ENCODE measurements at places on chromosomes 12 and 14. TPM values are rescaled to one million over a fixed set of nuclear protein-coding genes. Genes with fewer than 3 reads are reported as not detected.

The ZDHHC22 gene
- total RNA-seq = not detected

The KCNK13 gene
- total RNA-seq = 0.18 TPM

The TMPRSS12 gene
- not detected for total RNA-seq

The ZFC3H1 gene
- 64.7 TPM for total RNA-seq

The KSR2 gene
- total RNA-seq = not detected

The RPL10L gene
- not detected for total RNA-seq
